ENCODE measurements at places on chromosomes 2 and 18. TPM values are rescaled to one million over a fixed set of nuclear protein-coding genes. Genes with fewer than 3 reads are reported as not detected.

GRCh38 chr2:85257359-85257969 lies 70.3 kb downstream of the TGOLN2 start:
- no peaks in the 10 kb centered on the region for H3K27me3 ChIP-seq
- H3K36me3 ChIP-seq, result no peaks in the 10 kb centered on the region
- H3K4me3 ChIP-seq, result no peak overlapping the region
- no peak for DNase-seq

DNA sequence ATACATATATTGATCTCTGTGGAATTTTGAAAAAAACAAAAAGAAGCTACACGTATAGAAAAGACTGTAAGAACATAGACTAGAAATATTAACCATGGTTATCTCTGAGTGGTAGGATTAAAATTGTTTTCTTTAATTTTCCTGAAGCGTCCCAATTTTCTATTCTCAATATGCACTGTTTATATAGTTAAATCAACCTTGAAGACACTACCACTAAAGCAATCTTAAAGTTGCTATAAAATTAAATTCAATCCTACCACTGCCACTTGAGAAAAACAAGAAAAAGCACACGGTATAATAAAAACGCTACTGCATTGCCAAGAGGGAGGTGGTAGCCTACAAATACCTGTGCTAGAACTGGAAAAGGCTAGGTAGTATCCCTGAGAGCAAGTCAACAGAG lies 47.2 kb downstream of the TRIP12 start:
- no peak for DNase-seq
- no peak overlapping the region for H3K27ac ChIP-seq
- H3K27me3 ChIP-seq, result no peaks in the 10 kb centered on the region
- H3K36me3 ChIP-seq, result peaks cover 13% of the 10 kb centered on the region
- no peak overlapping the region for H3K4me3 ChIP-seq

DNA sequence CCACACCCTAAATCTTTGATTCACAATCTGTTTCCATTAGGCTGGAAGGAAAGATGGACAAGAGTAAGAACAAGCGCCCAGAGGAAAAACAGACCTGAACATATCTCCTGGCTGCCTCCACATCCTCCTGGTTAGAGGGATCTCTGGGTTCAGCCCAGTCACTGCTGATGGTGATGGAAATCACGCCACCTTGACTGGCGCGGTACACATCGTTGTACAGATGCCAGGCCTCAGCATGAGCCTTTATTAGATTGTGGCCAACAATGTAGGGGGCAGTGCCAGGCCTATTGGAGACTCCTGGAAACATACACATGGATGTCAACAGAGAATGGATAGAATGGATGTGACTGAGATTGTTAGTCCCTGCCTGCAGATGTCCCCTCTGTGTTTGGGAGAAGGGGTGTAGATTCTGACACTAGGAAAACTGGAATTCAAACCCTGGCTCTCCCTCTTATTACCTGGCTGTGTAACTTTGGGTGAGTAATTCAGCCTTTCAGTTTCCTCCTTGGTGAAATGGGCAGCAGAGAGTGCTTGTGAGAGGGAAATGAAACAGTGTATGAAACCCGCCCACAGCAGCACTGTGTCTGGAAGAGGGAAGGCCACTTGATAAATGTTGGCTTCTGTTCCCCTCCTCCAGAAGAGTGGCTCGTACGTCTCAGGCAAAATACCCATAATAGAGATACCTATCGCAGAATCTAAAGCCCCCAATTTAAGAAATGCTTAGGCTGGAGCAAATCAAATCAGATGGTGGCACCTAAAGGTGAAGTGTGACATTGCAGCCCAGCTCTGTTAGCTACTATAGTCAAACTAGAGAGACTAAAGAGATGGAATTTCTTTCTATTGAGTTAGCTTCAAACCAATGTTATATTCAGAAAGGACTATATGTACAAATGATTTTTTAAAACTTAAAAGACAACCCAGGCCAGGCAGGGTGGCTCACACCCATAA lies 36.2 kb downstream of the LCT start:
- H3K27ac ChIP-seq, result no peak overlapping the region
- no peaks in the 10 kb centered on the region for H3K27me3 ChIP-seq
- H3K4me1 ChIP-seq, result no peaks in the 10 kb centered on the region

DNA sequence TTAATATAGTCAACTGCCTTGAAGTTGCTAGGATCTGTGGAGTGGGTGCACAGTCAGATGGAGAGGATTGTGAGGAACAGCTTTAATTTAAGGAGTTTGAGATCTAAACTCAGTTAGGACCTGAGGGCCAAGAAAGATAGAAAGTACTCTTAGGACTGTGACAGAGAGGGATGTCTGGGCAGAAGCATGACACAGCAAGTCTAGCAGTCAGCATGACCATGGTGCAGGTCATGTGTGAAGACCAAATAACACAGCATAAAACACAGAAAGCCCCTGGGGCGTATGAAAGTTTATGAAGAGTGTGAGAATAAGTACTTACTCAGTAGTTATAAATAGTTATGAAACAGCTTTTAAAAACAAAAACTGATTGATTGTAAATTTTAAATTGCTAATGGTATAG lies 107.2 kb downstream of the GALNT1 start:
- H3K27ac ChIP-seq, result no peak overlapping the region
- H3K27me3 ChIP-seq, result no peaks in the 10 kb centered on the region
- no peak for DNase-seq
- H3K4me3 ChIP-seq, result no peak overlapping the region
- no peaks in the 10 kb centered on the region for H3K4me1 ChIP-seq

DNA sequence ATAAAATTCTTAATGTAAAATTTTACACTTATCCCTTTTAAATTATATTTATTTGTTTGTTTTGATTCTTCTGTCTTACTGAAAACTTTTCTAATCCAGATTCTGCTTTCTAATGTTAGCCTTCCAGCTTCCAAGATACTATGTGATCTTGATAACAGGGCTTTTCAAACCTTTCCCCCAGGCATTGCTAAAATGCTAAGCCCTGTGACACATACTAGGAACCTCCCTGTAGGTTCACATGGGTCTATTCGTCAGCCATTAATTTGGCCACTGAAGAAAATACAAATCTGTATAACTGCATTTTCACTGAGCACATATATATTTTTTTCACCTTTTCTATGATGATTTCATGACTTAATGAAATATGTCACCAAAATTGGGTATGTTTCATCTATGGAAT lies 92.8 kb upstream of the MAP4K3 start:
- H3K4me3 ChIP-seq, result no peak overlapping the region
- no peak for DNase-seq
- H3K36me3 ChIP-seq, result no peaks in the 10 kb centered on the region
- no peaks in the 10 kb centered on the region for H3K4me1 ChIP-seq

GRCh38 chr2:136135921-136136906 lies 18.3 kb upstream of the CXCR4 start:
- H3K4me3 ChIP-seq, result no peak overlapping the region
- peaks cover 18% of the 10 kb centered on the region for H3K27me3 ChIP-seq
- no peak for DNase-seq
- no peaks in the 10 kb centered on the region for H3K36me3 ChIP-seq

GRCh38 chr2:193523662-193524061 lies 1328.9 kb upstream of the TMEFF2 start:
- no peak overlapping the region for H3K4me3 ChIP-seq
- no peaks in the 10 kb centered on the region for H3K27me3 ChIP-seq
- no peak overlapping the region for H3K27ac ChIP-seq

- H3K36me3 ChIP-seq, result no peaks in the 10 kb centered on the region
- no peaks in the 10 kb centered on the region for H3K27me3 ChIP-seq
- no peaks in the 10 kb centered on the region for H3K4me1 ChIP-seq
- no peak overlapping the region for H3K27ac ChIP-seq
- no peak overlapping the region for H3K4me3 ChIP-seq
These were observed 238.8 kb downstream of the SLC8A1 start for GRCh38 chr2:40213071-40213470.

Gene LCT
- total RNA-seq, result not detected

Gene MROH2A
- not detected for total RNA-seq

Gene RNF138
- 27.3 TPM for total RNA-seq

Measured in Panc1 (cell line).